ENCODE measurements at places on chromosomes 4 and X.

GRCh38 chr4:105345358-105345757 is 128.5 kb downstream of the PPA2 start:
- DNase-seq: no peak

- DNase-seq: no peak
Observed at GRCh38 chr4:169147191-169147590, 123.6 kb downstream of the SH3RF1 start.

DNA sequence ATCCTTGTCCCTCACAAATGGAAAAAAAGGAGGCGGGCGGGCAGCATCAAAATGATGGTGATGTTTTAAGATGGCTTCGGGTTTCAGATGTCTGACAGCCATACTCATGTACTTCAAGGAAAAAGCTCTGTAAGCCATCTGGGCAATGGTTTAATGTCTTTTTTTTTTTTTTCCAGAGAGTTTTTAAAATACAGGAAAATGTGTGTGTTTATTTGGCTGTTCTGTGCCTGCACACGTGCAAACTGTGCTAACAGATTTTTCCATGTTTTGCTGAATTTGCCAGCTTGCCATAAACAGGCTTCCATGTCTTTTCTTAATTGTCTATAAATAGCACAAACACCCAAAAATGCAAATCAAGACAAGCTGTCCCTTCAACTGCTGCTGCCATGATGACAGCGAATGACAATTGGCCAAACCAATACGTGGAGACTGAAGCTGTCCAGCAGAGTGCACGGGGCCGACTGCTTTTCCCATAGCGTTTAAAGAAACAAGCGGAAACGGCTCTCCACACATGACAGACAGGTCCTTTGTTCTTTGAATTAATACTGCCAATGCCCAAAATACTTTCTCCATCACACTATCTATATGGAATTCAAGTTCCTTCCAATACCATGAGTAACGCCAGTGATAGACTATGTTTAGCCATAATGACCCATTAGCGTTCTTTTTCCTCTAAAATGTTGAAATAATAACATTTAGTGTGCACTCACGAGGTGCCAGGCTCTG is 35.7 kb downstream of the AFAP1 start:
- DNase-seq: no peak

DNA sequence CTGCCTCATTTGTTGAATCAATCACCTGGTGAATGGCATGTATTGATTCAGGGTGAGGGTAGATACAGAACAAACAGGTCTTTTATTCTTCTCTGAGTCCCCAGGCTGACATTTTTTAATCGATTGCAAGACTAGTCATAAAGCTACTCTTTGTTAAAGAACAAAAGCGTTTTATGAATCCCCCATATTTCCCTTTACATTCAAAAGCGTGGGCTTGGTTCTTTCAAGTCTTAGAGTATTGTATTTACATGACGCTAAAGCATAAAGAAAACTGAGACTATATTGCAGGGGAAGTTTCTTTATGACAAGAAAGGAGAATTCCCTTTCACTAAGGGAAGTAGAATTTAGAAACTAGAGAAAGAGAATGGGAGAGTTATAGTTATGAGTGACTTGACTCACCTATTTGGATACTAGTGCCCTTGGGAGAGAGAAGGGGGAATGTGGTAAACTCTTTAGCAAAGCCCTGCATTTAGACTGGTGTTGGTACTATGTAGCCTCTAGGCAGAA is 69.3 kb upstream of the PDE5A start:
- DNase-seq: no peak
